ENCODE measurements at places on chromosomes 12 and 14.

DNA sequence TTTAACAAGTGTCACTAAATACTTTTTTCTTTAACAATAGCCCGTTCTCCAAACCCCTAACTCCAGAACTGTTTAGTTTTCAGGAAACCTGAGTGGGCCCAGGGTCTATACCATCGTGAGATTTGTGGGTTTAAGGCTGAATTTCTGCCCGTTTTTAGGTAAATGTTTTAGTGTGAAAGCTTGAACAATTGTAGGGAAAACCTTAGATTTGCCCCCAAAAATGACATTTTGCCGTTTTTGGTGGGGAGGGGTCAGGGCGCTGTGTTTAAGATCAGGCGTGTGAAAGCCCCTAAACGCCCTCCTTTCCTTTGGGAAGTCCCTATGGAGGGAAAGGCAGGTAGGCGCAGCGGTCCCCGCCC is 320 bp upstream of the PRPF39 start:
- no peak for DNase-seq

- no peak for DNase-seq
Observed at GRCh38 chr14:94921882-94922585, 152.1 kb upstream of the GSC start.

GRCh38 chr12:85823436-85824180 is 12.6 kb downstream of the RASSF9 start:
- no peak for DNase-seq

DNA sequence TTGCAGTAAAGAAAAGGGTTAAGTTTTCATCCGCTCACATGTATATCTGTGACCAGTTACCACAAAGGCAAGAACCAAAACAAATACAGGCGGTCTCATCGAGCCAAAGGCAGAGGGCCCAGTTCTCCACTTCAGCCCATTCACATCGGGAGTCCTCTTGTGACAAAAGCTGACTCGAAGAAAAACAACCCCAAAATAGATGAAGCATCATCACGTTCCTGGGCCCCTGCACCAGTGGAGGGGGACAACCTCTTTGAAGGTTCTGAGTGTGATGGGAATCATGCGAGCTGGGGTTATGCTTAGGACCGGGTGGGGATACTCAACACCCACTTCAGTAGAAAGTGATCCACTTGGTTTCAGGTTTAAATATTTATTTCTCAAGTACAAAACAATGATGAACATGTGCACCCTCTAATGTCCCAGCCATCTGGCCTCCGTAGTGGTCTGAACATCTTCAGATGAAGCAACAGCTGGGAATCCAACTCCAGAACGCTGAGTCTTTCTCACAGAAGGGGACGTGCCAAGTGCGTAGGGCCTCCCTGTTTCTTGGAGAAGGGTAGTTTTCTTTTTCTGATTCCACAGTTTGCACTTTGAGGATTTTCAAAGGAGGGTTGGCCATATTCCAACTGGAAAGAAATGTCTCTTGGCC is 8.4 kb downstream of the GSC start:
- DNase-seq, result peak; percentile 38

GRCh38 chr14:78479127-78479780 is 309.1 kb downstream of the NRXN3 start:
- no peak for DNase-seq

DNA sequence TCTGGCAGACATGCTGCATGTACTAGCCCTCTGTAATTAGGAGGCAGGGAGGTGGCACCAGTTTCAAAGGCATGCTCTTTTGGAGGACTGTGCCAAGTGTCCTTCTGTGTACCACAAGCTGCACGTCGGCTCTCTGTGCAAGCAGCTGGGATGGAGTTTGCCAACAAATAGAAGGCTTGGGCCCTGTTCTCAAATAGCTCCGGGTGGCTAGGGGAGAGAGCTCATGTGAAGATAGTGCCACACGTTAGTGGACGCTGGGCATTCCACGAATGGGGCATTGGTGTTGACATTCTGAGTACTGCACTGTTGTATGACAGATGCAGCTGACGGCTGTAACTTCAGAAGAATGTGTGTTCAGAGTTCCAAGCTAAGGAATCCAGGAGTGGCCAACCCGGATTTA is 4.4 kb downstream of the AACS start:
- DNase-seq, result no peak

GRCh38 chr14:91303091-91303923 is 58.8 kb upstream of the GPR68 start:
- no peak for DNase-seq

- no peak for DNase-seq
Observed at GRCh38 chr12:124582108-124582424, 14.7 kb upstream of the NCOR2 start.

DNA sequence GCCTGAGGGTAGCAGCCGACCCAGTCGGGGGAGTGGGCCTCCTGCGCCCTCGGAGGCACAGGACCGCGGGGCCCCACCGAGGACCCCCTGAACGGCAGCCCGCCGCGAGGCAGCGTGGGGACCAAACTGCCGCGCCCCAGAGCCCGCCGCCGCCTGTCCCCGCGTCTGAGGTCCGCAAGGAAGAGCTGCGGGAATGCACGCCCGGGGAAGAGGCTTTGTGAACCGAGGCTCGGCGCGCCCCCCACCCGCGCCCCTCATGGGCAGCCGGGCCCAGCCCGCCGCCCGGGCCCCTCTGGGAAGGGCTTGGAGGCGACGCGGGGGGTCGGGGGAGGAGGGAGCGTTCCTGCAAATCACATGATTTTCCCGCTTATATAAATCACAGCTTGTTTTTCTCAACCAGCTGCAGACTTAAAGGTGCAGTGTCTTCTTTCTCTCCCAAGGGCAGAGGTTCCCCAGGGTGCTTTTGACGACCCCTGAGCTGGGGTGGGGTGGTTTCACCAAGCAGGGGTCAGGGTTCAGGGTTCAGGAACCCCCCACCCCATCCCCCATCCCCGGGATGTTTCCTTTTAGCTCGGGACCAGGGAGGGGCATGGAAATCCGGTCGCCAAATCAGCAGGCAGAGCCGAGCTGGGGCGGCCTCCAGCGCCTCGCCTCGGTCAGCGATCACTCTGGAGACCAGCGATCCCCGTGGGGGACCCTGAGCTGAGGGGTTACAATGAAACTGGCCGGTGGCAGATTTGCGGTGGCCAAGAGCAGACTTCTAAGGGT is 44.7 kb upstream of the ATP23 start:
- peak; percentile 87 for DNase-seq

DNA sequence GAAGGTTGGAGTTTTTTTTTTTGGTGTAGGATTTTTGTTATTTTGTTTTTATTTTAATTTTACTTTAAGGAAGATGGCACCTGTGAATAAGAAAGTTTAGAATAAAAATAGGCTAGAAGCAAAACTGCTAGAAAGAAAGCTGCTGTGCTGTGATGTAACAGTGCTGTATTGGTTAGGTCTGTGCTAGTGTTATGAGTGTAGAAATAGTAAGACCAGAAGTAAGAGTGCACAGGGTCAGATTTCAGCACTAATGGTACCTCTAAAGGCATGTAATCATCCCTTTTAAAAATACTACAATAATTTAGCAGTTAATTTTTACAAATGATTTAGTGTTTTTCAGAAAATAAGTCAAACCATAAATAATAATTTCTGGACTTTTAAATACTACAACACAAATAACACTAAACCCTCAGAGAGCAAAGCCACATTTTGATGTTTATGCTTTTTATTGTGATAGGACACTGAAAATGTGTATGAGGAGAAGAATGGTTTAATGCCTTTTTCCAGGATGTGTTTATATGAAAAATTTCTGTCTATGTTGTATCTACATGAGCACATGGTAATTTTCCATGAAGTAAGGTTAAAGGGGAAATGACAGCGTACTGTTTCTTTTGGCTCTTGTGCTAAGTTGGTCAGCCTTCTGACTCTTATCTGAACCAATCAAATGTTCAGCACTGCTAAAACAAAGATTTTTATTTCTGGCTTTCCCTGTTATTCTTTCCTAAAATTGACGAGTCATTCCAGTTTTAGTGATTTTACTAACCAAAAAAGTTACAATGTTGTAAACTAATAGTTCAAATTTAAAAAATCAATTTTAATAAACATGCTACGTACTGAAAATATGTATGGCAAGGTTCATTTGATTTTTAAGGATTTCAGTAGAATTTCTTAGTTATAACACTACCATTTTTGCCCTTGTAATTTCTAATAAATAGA is 96.1 kb downstream of the PPHLN1 start:
- no peak for DNase-seq

DNA sequence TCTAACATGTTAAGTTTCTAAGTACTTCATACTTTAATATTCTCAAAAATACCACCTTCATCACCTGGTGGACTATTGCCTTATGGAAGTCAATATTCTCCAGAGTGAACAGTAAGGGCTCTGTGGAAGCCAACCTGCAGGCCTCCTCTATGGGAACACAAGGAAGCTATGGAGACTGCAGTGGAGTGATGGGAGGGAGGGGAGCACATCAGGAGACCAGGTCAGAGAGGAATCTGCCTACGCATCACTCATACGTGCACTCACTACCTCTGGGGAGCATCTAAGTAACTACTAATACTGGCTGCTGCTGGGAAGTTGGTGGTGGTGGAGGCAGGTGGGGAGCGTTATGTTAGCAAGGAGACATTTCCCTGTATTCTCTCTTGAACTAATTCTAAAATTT is 19.9 kb downstream of the HECTD4 start:
- DNase-seq, result no peak

DNA sequence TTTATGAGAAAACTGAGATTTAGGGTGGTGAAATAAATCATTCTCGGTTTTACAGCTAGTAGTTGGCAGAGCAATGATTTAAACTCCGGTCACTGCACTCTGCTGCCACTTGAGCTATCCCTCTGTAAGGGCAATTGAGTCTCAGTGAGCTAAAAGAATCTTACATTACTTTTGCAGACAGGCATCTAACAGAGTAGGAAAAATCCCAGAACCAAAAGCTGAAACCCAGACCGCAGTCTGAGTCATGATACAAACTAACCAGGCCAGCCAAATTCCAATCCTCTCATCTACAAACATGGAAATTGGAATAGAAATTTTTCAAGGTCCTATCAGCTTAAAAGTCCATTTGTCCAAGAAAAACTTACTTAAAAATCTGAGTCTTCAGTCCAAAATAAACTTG is 73.7 kb downstream of the ANKS1B start:
- DNase-seq, result no peak

DNA sequence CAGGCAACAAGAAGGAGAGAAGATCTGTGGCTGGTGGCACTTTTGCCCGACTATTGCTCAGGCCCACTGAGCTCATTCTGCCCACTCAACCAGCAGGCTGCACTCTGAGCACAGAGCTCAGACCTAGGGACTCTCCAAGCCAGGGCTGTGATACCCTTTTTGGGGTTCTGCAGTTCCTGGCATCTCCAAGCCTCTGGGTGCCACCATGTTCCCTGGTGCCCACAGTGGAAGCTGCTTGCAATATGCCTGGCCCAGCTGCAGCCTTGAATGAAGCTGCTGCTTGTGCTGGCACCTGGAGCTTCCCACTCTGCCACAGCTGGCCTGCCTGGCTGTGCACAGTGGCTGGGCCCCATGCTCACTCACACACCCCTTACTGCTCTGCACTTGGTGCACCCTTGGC is 236.1 kb downstream of the ADGRD1 start:
- DNase-seq, result no peak

GRCh38 chr14:102805371-102805891 is 28.2 kb downstream of the TRAF3 start:
- DNase-seq, result no peak

DNA sequence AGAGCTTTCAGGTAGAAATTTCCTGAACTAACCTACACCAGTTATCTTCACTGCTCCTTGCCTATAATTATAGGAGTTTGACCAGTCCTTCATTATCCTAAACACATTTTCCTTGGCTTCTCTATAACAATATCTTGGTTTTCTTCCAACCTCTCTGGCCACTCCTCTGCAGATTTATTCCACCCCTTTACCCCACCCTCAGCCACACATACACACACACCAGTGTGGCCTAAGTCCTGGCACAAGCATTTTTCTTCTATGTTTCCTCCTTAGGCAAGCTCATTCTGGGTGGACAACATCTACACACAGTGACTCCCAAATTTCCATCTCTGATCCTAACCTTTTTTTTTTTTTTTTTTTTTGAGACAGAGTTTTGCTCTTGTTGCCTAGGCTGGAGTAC is 25.1 kb downstream of the CDK17 start:
- DNase-seq, result no peak

DNA sequence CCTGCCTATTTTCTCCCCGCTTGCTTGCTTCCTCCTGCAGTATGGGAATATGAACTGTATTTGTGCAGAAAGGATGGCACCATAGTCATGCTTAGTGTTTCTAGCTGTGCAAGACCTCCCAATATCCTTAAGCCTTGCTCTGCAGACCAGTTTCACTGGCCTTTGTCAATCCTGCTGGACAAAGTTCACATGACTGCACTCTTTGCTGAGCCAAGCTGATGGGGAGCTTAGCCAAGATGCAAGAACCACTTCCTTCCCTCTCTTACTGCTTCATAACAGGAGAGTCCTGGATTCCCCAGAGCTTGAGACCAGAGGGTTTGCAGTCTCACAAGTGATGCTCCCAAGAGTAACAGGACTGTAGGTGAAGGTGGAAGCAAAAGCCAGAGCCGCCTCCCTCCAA is 3.8 kb downstream of the ASIC1 start:
- no peak for DNase-seq

DNA sequence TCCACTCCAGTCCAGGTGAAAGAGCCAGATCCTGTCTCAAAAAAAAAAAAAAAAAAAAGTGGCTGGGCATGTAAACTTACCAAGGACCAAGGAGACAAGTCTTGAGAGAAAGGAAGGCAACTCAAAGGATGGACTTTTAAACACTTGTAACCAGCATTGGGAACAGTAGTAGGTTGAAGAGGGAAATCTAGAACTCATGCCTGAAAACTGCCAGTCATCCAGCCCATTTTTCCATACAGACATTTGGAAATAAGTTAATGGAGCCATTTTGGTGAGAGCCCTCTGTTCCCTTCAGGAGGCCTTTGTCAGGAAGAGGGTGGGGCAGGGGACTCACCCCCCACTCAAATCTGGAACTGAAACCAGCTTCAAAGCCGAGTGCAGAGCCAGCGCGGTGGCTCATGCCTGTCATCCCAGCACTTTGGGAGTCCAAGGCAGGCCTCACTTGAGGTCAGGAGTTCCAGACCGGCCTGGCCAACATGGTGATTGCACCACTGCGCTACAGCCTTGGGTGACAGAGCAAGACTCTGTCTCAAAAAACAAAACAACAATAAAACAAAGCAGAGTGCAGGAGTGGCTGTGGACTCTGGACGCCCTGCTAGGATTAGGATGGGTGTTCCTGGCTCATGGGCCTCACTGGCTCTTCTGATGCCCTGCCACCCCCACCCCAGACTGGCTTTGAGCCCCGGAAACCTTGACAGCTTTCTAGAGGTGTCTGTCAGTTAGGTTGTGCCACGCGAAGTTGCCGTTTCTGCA is 1.6 kb upstream of the MLXIP start:
- DNase-seq, result no peak

DNA sequence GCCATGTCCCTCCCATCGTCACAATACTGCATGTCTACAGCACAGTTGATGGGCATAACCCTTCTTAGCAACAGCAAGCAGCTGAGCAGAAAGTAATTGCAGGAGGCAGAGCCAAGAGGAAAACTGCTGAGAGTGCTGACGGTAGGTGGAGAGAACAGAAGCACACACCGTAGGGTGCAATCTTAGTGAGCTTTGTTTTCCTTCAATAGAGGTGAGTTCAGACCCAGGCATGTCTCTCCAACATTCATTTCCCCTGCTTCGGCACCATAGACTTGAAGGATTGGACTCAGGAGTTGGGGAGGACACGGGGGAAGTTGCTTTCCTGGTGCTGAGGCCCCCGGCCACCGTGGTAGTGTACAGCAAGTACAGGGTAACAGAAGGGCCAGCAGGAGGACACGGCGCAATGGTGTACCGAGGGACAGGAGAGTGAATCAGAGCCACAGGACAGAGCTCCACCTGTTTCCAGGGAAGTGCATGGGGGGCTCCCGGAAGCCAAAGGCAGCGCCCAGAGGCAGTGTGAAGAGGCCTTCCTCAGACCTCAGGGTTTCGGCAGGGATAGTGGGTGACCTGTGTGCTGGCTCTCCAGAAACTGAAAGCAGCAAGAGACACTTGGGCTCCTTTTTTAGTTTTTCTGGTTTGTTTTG is 36.3 kb upstream of the SINHCAF start:
- peak; percentile 58 for DNase-seq

Data from NCI-H187 (cell line).